ENCODE measurements at places on chromosomes 6 and 20.

DNA sequence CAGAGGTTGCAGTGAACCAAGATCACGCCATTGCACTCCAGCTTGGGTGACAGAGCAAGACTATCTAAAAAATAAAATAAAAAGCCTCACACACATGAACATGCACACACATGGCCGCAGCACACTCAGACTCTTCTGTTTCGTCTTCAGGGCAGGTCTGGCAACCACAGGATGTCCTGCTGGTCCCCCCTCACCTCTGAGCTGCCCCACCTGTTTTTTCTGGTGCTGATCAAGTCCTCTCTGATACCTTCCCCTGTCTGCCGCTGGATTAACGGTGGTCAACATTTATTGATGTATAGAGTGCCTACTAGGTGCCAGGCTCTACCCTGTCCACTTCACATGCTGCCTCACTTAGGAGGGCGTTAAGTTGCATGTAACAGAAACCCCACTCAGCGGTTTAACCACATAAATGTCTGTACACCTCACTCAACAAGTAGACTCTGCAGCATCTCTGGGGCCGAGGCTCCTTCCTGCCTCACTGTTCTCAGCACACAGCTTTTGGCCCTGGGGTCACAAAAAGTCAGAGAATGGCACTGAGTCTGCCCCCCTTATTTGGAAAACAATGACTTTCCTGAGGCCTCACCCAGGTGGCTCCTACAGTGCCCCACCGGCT, 4.5 kb upstream of the AP5S1 start:
- no peak for DNase-seq

- DNase-seq: peak; percentile 26
These were observed 527 bp downstream of the FBXO30 start for GRCh38 chr6:145814035-145814500.

GRCh38 chr6:165988757-165989456, 178.7 kb downstream of the TBXT start:
- no peak for DNase-seq

- DNase-seq: peak; percentile 9
These were observed 9.8 kb upstream of the CGA start for GRCh38 chr6:87104667-87105066.

DNA sequence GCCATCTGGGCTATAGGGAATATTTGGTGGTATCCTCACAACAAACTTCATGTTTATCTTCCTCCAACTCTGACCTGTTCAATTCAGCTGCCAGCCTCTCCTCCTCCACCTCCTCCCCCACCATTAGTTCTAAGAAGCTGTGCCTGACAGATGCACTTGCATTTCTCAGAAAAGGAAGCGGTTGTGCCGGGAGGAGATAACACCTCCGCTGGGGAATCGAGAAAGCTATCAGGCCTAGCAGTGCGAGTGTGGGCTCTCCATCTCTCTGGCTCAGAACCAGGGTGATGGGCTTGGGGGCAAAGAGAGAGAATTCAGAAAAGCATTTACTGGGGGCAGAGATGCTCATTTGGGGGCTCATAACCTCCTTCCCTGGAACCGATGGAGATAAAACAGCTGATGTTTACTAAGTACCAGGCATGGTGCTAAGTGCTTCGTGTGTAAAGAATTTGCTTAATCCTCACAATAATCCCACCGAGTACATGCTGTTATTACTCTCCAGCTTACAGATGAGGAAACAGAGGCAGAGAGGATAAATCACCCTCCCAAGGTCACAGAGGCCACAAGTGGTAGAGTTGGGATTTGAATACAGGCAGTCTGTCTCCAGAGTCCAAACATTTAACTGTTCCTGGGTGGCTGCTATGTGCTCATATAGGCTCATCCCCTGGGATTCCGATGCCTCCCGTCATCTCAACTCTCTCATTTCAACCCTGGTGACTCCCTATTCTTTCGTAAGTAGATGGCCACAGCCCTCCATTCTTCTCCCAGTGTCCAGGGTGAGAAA, 38.3 kb downstream of the COX4I2 start:
- DNase-seq: peak; percentile 73
